ENCODE measurements at places on chromosomes 7 and 10. TPM values are rescaled to one million over a fixed set of nuclear protein-coding genes. Genes with fewer than 3 reads are reported as not detected.
A peak's percentile ranks its signal among the peaks of the same experiment; 100 is the strongest.

DNA sequence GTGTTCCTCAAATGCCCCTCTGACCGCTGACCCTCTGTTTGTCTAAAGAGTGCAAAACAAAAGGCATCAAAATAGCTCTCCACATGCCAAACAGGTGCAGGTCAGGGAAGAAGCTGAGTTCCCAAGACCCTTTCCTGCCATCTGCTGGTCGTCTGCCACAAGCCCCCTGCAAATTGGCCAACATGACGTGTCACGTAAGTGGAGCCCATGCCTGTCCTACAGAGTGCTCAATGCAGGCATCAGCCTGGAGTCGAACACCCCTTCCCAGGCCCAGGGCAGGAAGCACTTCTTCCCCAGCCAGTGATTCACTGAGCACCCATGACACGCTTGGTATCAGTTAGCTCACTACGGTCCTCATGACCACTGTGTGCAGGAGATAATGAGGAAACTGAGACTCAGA lies 14.1 kb downstream of the TMEM72 start:
- no peak for DNase-seq

DNA sequence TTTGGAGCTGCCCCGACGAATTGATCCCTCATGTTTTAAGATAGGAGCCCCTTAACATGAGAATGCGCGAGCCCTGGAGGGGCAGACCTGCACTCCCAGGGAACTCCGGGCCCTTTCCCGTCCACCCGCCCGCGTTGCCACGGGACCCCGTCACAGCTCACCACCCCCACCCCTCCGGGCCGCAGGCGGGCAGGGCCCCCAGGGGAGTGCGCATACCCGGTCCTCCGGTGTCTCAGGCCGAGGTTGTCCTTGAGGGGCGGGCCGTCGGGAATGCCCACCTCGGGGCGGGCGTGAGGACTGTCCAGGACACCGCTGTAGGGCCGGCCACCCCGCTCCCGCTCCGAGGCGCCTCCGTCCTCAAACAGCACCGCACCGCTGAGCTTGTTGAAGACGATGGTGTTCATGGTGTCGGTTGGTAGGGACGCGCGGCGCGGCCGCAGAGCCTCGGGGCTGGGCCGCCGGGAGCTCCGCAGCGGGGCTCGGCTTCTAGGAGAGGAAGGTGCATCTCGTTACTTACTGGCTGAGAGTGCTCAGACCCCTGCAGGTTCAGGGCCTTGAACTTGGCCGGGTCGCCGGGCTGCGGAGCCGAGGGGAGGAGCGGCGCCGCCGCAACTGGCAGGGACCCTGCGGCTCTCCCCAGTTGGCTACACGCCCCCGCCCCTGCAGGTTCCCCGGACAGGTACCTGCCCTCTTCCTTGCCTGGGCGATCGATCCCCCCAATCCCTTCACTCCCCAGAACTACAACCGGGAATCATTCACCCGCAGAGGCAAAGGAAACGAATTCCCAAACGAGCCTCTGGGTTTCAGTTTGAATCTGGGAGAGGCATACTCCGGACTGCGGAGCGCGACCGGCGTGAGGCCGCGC lies 2.4 kb downstream of the MKX start:
- peak; percentile 59 for DNase-seq

DNA sequence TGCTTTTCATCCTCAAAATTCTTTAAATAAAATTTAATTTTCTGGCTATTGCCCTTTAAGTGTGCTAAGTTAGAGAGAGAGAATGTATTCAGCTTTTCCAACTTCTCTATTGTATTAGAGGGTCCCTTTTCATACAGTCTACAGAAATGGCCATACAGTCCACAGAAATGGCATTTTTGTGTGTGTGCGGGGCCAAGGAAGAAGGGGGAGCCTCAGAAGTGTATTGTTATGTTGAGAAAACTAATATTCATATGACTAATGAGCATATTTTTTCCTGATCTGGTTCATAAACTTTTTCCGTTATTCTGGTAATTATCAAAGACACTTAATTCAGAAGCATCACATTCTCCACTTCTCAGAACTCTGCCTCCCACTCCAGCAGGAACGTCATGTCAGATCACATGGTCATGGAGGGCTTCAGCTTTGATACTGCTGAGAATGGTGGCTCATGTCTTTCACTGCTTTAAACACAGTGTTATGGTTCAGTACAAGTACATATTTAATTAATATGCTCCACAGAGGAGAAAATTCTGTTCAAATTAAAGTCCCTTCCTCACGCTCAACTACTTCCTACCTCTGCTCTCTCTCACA lies 37.1 kb downstream of the ELMO1 start:
- no peak for DNase-seq

The TMEM26 gene
- total RNA-seq = not detected

The ZNRF2 gene
- total RNA-seq = 12.6 TPM

The CPVL gene
- total RNA-seq = not detected

The FEZF1 gene
- not detected for total RNA-seq

The DRGX gene
- total RNA-seq = not detected

The ALOX5 gene
- 0.68 TPM for total RNA-seq
